ENCODE measurements at places on chromosomes 1 and 21.

GRCh38 chr21:18832950-18833349 lies 429.4 kb upstream of the TMPRSS15 start:
- no peak for DNase-seq
- H3K36me3 ChIP-seq = no peaks in the 10 kb centered on the region
- no peak overlapping the region for H3K4me3 ChIP-seq
- H3K27ac ChIP-seq = peak overlapping the region; percentile 19

- H3K36me3 ChIP-seq = no peaks in the 10 kb centered on the region
- no peak for DNase-seq
- no peaks in the 10 kb centered on the region for H3K27me3 ChIP-seq
- no peaks in the 10 kb centered on the region for H3K4me1 ChIP-seq
- H3K27ac ChIP-seq = no peak overlapping the region
- H3K4me3 ChIP-seq = no peak overlapping the region
These were observed 35.7 kb downstream of the RAB3B start for GRCh38 chr1:51954783-51955182.

DNA sequence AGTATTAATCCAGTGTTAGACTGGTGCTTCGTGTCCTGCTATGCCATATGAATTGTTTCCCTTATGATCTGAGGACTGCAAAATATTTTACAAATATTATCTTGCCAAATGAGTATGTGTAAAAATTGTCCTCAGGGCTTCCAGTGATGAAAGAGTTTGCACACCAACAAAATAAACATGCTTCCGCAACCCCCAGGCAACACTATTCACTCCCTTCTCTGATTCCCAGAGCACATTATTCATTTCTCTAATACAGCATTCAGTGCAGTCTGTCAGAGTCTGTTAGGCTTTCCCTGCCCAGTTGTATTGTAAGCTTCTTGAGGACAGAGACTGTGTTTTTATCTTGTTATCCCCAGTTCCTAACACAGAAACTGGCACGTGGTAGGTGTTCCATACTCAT lies 409.9 kb upstream of the C1orf87 start:
- no peaks in the 10 kb centered on the region for H3K4me1 ChIP-seq
- no peak overlapping the region for H3K27ac ChIP-seq
- no peak overlapping the region for H3K4me3 ChIP-seq
- no peaks in the 10 kb centered on the region for H3K36me3 ChIP-seq

- no peak for DNase-seq
- H3K36me3 ChIP-seq = peaks cover 100% of the 10 kb centered on the region
- no peak overlapping the region for H3K27ac ChIP-seq
- H3K27me3 ChIP-seq = no peaks in the 10 kb centered on the region
- no peak overlapping the region for H3K4me3 ChIP-seq
- no peaks in the 10 kb centered on the region for H3K4me1 ChIP-seq
These were observed 23.4 kb downstream of the RIPK4 start for GRCh38 chr21:41743321-41744027.

GRCh38 chr1:86119214-86119764 lies 37.3 kb downstream of the COL24A1 start:
- H3K27me3 ChIP-seq = no peaks in the 10 kb centered on the region
- no peaks in the 10 kb centered on the region for H3K36me3 ChIP-seq
- H3K4me1 ChIP-seq = no peaks in the 10 kb centered on the region
- DNase-seq = no peak
- no peak overlapping the region for H3K27ac ChIP-seq

DNA sequence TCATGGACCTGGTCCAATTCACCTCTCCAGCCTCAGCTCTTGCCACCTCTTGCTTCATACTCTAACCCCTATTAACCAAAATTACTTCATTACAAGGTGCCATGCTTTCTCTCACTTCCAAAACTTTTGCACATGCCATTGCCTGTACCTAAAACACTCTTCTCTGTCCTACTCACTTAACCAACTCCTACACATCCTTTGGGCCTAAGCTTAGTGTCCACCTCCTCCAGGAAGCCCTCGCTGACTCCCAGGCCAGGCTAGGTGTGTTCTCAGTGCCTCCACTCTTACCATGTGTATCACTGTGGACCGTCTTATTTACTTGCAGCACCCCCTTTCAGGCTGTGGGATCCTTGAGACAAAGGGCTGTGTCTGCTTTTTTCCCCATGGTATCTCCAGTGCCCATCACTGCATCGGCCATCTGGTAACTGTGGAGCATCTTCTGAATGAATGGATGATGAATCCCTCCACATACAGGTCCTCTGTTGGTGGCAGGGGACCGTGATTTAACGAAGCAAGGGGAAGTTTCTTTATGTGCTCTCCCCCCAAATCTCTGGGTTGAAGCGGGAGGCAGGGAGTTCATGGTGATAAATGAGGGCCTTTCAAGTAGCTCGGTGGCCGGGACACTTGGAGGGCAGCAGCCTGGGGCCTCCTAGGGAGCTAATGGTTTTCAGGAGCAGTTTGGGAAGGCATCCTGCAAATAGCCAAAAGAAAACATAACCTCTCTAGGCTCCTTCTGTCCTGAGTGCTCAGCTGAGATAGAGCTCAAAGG lies 111.9 kb downstream of the TRABD2B start:
- no peak overlapping the region for H3K4me3 ChIP-seq
- DNase-seq = no peak
- H3K4me1 ChIP-seq = no peaks in the 10 kb centered on the region
- no peaks in the 10 kb centered on the region for H3K27me3 ChIP-seq
- no peak overlapping the region for H3K27ac ChIP-seq

DNA sequence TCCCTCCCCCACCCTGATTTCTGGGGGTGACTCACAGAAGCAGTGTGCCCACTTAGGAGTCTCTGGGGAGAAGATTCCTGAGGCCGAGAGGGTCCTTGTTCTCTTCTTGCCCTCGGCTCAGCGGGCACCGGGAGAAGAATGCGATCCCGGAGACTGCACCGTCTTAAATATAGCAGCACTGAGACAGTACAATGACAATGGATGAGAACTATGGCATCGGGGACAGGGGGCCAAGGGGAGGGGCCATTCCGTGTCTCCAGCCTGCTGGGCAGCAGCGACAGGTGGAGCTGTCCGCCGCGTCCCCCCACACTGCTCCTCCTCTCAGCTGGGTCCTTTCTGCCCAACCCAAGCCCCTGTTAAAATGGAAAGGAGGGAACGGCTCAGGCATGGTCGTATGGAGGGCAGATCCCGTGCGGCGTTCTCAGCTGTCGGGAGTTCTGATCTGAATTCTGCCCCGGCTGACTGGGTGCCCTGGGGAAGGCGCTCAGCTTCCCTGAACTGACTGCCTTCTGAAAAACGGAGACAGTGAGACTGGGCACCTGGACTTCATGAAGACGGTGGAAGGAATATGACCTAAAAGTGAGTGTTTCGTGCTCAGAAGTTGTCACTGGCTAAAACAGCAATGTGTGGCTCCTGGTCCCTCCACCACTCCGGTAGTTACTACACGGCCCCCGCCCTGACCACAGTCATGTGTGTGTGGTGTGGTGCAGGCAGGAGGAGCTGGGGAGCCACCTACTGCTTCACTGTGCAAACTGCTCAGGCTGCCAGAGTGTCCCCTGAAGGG lies at the start of gene MYOM3:
TSS of gene MYOM3 (minus strand) at position 140 of the 784 bp plus-strand sequence. CDS start 3,499 bp downstream, outside the sequence.
- H3K4me1 ChIP-seq = peaks cover 23% of the 10 kb centered on the region
- no peak for DNase-seq
- peak within 1 kb of the TSS; percentile 14 for H3K27ac ChIP-seq
- no peaks in the 10 kb centered on the region for H3K27me3 ChIP-seq
- no peak within 1 kb of the TSS for H3K4me3 ChIP-seq

GRCh38 chr1:212465311-212465710 lies 32.6 kb downstream of the NENF start:
- H3K36me3 ChIP-seq = no peaks in the 10 kb centered on the region
- no peaks in the 10 kb centered on the region for H3K4me1 ChIP-seq
- no peak for DNase-seq
- no peaks in the 10 kb centered on the region for H3K27me3 ChIP-seq
- H3K27ac ChIP-seq = no peak overlapping the region

DNA sequence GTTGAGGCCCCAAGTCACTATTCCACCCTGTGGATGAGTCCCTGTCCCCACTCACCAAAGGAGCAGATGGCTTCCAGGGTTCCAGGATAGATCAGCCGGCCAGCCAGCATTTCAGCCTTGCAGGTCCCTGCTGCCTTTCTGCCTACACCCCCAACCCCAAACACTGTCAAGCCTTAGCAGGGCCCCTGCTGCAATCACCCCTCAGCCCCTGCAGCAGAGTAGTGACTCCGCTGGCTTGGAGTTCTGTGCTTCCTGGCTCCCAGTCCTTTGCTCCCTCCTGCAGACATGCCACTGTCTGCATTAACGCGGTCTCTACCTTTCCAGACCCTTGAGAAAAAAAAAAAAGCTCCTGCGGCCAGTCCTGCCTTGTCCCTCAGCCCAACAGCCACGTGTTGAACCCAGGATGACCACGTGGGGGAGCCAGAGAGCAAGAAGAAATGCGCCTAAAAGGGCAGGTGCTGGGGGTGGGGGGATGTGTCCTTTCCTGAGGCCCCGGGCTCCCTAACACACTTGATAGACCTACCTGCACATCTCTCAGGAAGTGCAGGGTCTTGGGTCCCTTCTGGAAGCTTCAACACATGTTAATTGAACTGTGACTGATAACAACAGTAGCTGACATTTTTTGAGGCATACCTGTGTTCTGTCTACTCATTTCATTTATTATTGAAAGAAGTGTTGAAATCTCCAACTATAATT lies 37.4 kb downstream of the RASSF5 start:
- H3K36me3 ChIP-seq = no peaks in the 10 kb centered on the region
- H3K4me3 ChIP-seq = no peak overlapping the region
- DNase-seq = no peak
- no peak overlapping the region for H3K27ac ChIP-seq

DNA sequence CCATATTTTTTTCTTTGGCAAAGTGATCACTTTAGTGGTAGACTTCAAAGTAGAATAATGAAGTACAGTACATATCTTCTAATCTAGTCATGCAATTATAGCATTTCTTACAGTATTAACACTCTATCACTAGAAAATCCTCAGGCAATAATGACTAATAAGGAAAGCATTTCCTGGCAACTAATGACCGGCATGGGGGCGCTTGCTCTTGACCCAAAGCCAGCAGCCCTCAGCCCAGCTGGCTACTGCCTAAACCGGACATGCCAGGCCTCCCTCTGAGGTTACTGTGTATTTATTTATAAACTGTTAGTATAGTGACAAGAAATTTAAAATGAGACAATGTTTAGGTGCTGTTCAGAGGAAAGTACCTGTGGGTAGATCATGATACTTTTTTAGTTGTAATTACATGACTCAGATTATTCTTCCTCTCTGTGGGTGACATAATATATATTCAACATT lies 633.8 kb downstream of the PTPRC start:
- peaks cover 30% of the 10 kb centered on the region for H3K4me1 ChIP-seq
- no peaks in the 10 kb centered on the region for H3K36me3 ChIP-seq
- no peak overlapping the region for H3K4me3 ChIP-seq
- no peaks in the 10 kb centered on the region for H3K27me3 ChIP-seq
- DNase-seq = peak; percentile 89

DNA sequence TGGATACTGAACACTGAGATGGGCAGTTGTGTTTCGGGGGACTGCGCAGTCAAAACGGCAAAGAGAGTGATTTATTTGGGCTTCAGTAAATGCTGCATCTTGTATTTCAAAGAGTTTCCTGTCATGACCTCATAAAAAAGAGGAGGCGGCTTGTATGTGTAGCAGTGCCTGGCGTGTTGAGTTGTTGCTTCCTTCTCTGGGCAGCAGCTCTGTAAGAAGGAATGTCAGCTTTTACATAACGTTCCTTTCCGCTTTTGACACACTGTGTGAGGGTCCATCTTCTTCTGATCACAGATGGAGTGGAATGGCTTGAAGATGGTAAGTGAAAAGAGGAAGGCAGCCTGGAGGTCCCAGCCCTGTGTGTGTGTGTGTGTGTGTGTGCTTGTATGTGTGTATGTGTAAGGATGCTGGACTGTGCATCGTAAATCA lies 941 bp downstream of the ELAVL4 start:
- no peaks in the 10 kb centered on the region for H3K36me3 ChIP-seq
- H3K27me3 ChIP-seq = peaks cover 41% of the 10 kb centered on the region
- DNase-seq = no peak

DNA sequence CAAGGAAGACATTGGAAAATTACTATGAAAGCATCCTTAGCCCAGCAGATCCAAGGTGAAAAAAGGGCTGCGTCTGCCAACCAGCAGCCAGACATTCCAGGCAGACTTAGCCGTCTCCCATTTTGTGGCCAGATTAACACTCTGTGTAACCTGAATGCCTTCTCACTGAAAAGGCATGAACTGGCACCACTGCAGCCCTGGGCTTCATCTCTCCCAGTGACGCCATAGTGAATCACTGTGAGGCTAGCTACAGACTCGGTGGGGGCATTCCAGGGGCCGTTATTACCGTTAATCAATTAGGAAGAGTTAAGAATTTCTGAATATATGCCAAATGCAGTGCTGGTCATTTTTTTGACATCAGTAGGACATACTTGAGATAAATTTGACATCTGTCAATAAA lies 627.4 kb downstream of the LMO4 start:
- no peak overlapping the region for H3K4me3 ChIP-seq
- H3K4me1 ChIP-seq = peaks cover 14% of the 10 kb centered on the region
- H3K27ac ChIP-seq = peak overlapping the region; percentile 39
- peak; percentile 88 for DNase-seq
- no peaks in the 10 kb centered on the region for H3K27me3 ChIP-seq
- no peaks in the 10 kb centered on the region for H3K36me3 ChIP-seq

GRCh38 chr21:45856906-45857305 lies 124.7 kb upstream of the COL6A1 start:
- no peaks in the 10 kb centered on the region for H3K36me3 ChIP-seq
- H3K27me3 ChIP-seq = no peaks in the 10 kb centered on the region
- peaks cover 12% of the 10 kb centered on the region for H3K4me1 ChIP-seq
- H3K4me3 ChIP-seq = no peak overlapping the region
- no peak overlapping the region for H3K27ac ChIP-seq

GRCh38 chr21:38097789-38098188 lies 159.0 kb upstream of the KCNJ15 start:
- H3K27ac ChIP-seq = no peak overlapping the region
- H3K4me1 ChIP-seq = no peaks in the 10 kb centered on the region
- H3K4me3 ChIP-seq = no peak overlapping the region
- no peaks in the 10 kb centered on the region for H3K27me3 ChIP-seq

- H3K27ac ChIP-seq = no peak overlapping the region
- DNase-seq = no peak
- H3K27me3 ChIP-seq = peaks cover 100% of the 10 kb centered on the region
- no peaks in the 10 kb centered on the region for H3K4me1 ChIP-seq
- H3K4me3 ChIP-seq = no peak overlapping the region
These were observed 8.0 kb upstream of the BARHL2 start for GRCh38 chr1:90724926-90725656.

GRCh38 chr1:236141447-236142252 lies 689 bp upstream of the GPR137B start:
- no peak overlapping the region for H3K27ac ChIP-seq
- no peaks in the 10 kb centered on the region for H3K27me3 ChIP-seq
- H3K36me3 ChIP-seq = no peaks in the 10 kb centered on the region
- H3K4me3 ChIP-seq = peak overlapping the region; percentile 86
- H3K4me1 ChIP-seq = no peaks in the 10 kb centered on the region

GRCh38 chr1:215569986-215570824 lies 3.1 kb downstream of the KCTD3 start:
- peaks cover 6% of the 10 kb centered on the region for H3K4me1 ChIP-seq
- no peaks in the 10 kb centered on the region for H3K36me3 ChIP-seq
- no peaks in the 10 kb centered on the region for H3K27me3 ChIP-seq
- H3K4me3 ChIP-seq = no peak overlapping the region

GRCh38 chr1:182281541-182281940 lies 110.0 kb downstream of the GLUL start:
- H3K27me3 ChIP-seq = no peaks in the 10 kb centered on the region
- DNase-seq = no peak
- no peak overlapping the region for H3K4me3 ChIP-seq
- H3K36me3 ChIP-seq = no peaks in the 10 kb centered on the region
- H3K27ac ChIP-seq = no peak overlapping the region
- no peaks in the 10 kb centered on the region for H3K4me1 ChIP-seq
